MV-4-11 (cell line): ENCODE measurements at places on chromosomes 7 and 10.

DNA sequence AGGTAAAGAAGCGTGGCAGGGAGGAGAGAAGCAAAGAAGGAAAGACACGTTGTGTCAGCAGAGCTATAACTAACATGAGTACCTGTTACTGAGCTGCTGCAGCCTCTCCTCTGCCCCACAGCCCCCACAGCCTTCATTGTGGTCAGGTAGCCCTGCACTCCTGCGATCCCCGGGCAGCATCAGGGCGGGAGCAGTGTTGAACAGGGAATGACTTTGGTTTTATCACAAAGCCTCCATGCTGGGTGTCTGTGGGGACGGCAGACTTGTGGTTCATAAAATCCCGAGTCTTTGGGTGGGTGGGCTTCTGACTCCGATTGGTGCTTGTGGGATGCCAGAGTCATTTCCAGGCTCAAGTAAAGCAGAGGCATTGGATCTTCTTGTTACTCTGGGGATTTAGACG, 14.8 kb upstream of the PRKAG2 start:
- DNase-seq, result no peak

GRCh38 chr7:95690367-95690947, 81.9 kb upstream of the DYNC1I1 start:
- peak; percentile 49 for DNase-seq

DNA sequence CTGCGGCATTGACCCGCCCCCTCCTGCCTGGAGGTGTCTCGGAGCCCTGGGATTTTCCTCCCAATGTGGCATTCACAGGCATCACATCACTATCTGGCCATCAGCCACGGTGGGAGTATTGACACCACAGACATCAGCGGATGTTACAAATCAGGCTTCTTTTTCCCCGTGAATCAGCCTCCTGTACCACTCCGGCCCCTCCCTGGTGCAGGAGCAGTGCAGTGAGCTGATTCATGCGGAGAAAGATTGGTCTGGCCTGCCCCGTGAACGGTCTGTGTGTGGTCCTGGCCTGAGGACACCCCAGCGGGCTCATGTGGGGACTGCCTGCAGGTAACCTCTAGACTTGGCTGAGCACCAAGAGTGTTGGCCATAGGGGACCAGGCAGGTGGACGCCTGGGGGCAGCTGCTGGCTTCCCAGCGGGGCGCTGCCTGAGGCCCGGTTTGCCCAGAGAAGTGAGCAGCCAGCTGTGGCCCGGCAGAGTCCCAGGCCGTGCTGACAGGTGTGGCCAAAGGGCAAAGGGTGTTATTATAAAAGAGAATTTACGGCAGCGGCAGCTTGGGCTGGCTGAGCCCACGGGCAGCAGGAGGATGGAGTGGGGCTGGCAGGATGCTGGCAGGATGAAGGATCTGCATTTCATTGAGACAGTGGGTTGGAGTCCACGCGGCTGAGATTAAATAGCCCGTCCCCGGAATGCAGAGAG, 32.1 kb upstream of the GNA12 start:
- DNase-seq, result no peak

- DNase-seq, result no peak
Measured at GRCh38 chr10:12403119-12403518, 53.8 kb downstream of the CAMK1D start.

- peak; percentile 57 for DNase-seq
Measured at GRCh38 chr10:95730233-95730632, 25.7 kb upstream of the ENTPD1 start.

GRCh38 chr7:31119249-31119648, 67.1 kb downstream of the ADCYAP1R1 start:
- no peak for DNase-seq

GRCh38 chr10:31071232-31072005, 39.8 kb upstream of the ZNF438 start:
- DNase-seq, result no peak

- DNase-seq, result no peak
Measured at GRCh38 chr10:43890124-43890523, 241.4 kb upstream of the ZNF32 start.

- no peak for DNase-seq
Measured at GRCh38 chr7:80661729-80662128, 23.3 kb downstream of the CD36 start.

- no peak for DNase-seq
Measured at GRCh38 chr7:21125297-21125696, 302.6 kb upstream of the SP4 start.

GRCh38 chr10:112304267-112304859, 21.2 kb downstream of the TECTB start:
- no peak for DNase-seq

DNA sequence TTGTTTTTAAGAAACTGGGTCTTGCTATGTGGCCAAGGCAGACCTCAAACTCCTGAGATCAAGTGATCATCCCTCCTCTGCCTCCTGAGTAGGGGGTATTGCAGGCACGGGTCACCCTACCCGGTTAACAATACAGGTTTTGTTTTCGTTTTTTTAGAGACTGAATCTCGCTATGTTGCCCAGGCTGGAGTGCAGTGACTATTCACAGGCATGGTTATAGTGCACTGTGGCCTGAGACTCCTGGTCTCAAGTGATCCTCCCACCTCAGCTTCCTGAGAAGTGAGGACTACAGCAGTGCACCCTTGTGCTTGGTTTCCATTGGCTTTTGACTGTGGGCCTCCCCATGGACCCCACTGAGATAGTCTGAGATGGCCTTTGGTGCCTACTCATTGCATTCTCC, 3.8 kb upstream of the TRIM24 start:
- DNase-seq, result no peak

- no peak for DNase-seq
Measured at GRCh38 chr7:77339726-77340125, 76.4 kb downstream of the GSAP start.

DNA sequence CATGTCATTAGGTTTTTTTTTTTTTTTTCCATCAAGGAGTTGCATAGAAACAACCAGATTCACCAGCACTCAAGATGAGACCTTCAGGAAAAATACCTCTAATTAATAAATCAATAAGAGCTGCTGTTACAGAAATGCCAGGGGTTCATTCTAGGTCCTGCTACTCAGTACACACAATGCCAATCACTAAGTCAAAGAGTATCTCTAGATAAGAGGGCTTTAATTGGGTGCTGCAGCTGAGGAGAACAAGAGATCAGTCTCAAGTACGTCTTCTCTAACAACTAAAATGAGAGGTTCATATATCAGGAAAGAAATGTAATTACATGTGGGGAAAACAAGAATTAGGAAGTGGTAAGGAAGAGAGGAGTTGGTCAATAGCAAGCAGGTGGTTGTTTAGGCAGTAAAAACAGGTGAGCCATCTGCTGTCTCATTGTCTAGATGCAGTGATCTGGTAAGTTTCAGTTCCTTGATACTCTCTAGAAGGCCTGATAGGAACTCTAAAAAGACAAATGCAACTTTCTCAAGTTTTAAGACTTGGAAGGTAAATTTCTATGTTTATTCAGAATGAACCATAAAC, 272.9 kb upstream of the ZWINT start:
- peak; percentile 2 for DNase-seq

DNA sequence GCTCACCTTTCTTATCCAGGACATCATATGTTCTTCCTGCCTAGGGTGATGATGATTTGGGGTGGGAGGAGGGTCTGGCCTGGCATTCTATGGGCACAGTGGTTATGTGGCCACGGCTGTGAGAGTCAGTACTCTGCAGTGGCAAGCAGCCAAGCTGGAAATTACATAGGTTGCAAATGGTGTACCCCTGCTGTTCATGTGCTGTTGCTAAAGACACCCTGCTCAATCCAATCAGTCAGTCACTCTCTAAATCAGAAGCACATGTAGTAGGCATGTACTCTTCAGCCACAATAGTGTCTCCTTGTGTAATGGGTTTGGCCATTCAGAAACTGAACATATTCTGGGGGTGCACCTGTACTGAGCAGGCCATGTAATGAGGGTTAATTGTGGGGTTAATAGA, 449.1 kb upstream of the ANKRD30A start:
- no peak for DNase-seq

DNA sequence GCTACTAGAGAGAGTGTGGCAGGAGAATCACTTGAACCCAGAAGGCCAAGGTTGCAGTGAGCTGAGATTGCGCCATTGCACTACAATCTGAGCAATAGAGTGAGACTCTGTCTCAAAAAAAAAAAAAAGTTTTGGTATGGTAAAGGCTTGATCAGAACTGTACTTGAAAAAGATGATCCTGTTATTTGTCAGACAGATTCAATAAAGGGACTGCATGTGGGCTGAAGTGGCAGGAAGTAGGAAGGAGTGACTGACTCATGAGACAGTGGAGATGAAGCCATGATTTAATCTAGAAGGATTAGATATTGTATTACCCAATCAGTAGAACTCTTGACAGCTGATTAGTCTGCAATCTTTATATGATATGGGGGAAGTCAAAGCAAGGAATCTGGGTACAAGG, 2.7 kb upstream of the TMEM254 start:
- peak; percentile 81 for DNase-seq

GRCh38 chr7:157266272-157266671, 70.5 kb upstream of the DNAJB6 start:
- no peak for DNase-seq

GRCh38 chr7:45347804-45348203, 190.2 kb downstream of the RAMP3 start:
- DNase-seq, result no peak

- DNase-seq, result no peak
Measured at GRCh38 chr7:38748056-38748610, 117.0 kb upstream of the AMPH start.

DNA sequence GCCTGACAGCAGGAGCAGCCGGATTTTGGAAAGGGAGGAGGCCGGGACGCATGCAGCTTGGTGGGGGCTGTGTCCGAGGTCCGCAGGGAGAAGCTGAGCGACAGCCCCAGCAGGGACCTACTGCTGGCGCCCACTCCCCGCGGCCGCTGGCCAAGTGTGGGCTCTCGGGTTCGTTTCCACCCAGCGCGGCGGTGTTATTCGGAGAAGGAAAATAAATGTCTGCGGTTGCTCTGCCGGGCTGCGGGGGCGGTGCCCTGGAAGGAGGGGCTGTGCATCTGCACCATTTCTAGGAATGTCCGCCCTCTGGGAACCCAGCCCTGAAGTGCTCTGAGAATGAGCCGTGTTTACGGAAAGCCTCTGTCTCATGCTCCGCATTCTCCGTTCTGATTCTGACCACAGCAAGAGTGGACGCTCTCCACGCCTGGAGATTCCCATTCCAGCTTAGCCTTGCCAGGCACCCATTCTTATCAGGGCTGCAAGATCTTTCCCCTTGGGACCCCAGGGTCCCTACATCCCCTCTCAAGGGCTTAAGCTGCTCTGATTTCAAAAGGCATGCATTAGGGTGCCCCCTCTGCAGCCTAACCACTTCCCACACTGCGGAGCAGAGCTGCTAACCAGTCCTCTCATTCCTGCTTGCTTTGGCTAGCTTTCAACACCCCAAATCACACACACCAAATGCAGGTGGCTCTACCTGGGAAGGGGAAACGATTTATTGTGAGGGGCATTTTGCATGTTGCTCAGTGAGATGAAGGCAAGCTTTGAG, 256.6 kb upstream of the GLI3 start:
- no peak for DNase-seq

DNA sequence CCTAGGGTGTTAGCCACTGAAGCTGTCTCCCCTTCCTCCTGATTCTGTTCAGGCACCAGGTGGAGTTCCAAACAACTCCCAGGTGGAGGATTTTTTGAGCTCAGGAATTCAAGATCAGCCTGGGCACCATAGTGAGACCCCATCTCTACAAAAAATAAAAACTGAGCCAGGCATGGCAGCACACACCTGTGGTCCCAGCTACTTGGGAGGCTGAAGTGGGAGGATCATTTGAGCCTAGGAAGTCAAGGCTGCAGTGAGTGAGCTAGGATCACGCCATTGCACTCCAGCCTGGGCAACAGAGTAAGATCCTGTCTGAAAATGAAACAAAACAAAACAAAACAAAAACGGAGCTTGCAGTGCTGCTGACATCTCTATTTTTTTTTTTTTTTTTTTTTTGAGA, 128.8 kb upstream of the CALN1 start:
- DNase-seq, result no peak

GRCh38 chr10:29434111-29434510, 145.2 kb downstream of the LYZL1 start:
- no peak for DNase-seq

GRCh38 chr7:18352339-18353255, 143.0 kb upstream of the HDAC9 start:
- peak; percentile 20 for DNase-seq

DNA sequence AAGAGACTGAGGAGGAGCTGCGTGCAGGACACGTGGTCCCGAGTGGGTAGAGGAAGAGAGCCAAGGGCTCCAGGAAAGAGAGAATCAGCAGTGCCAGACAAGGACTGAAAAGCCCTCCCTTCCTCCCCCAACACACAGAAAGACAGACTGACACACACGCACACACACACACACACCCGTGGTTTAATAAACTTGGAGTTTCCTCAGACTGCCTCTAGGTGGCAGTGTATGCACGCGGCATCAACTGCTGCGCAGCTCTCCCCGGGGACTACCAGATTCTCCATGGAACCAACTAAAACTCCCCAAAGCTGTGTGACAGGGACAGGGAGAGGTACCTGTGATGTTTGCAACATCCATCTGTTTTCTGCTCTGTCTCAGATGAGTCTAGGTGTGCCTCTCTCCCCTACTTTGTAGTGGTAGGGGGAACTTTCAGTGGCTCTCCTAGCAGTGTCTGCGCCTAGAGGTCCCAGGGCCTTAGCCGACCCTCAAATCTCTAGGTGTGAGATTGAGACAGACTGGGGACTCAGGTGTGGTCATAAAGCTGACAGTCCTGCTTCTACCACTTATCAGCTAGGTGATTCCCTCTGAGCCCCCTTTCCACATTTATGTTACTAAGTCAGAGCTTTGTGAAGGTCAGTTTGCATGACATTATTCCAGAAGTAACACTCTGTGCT, 9.3 kb upstream of the TSPAN14 start:
- peak; percentile 70 for DNase-seq

DNA sequence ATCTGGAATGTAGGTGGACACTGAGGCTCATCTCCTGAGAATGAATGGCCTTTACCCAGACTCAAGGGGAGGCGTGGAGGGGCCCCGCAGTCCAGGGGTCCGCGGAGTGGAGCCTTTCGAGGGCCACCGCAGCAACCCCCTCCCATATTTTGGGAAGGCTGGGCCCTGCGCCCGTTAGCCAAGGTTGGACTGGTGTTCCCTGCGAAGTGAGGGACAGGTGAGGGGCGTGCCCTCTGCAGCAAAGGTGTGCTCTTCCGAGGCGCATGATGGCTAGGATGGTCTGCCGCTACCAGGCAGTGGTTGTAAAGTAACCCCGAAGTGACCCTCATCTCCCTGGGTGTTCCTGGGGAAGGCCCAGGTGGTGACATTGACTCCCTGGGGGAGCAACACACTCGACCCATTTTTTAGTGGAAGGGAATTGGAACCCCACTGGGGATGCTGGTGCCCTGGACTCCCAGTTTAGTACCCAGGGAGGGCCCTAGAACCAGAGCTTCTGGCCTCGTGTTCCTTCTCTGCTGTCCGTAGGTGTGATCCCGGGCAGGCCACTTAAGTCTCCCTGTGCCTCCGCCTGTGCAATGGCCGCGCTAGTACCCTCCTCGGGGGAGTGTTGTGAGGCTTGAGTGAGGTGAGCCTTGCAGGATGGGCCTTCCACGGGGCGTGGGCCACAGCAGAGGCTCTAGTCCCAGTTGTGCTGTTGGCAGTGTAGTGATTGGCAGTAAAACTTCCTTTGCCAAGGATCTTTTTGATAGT, 779 bp downstream of the FAM241B start:
- no peak for DNase-seq

- no peak for DNase-seq
Measured at GRCh38 chr10:26835025-26835424, 25.7 kb downstream of the ABI1 start.

GRCh38 chr10:78770167-78771090, 298.3 kb upstream of the ZMIZ1 start:
- no peak for DNase-seq
